Heart right ventricle (tissue), 16 donors: ENCODE measurements at places on chromosomes 7 and 10. TPM values are rescaled to one million over a fixed set of nuclear protein-coding genes. Genes with fewer than 3 reads are reported as not detected.

- no peak for DNase-seq
Measured at GRCh38 chr7:302054-302992, 12.4 kb downstream of the FOXL3 start.

DNA sequence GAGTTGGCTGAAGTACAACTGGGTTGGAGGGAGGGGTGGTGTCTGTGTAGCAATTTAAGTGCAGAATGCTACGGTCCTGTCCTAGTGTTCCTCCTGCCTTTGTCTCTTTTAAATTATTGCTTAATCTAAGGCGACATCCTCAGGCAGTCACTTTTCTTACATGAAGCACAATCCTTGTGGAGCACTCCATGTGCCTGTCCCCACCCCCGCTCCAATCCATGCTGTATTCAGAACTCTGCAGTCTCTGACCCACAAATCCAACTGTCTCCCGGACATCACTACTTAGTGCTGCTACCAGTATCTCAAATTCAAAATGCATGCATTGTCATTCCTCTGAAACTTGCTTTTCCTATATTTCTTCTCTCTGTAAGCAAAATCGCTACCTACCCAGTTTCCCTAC, 91.4 kb upstream of the FAM133B start:
- no peak for DNase-seq

DNA sequence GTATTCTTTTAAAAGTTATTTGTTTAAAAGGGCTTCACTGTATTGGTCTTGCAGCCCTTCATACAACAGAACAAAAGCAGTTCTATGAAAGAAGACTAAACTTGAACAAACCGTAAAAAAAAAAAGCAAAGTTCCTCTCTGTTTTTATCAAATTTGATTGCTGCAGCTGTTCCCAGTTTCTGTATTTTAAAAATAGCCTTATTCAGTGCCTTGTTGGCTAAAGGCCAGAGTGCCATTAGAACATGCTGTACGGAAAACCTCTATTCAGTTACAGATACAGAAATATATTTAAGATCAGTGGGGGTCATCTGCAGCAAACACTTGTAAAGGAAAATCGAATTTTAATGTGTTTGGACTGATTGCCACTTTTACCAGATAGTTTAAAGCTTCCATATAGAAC, 207.8 kb upstream of the ETV1 start:
- no peak for DNase-seq

DNA sequence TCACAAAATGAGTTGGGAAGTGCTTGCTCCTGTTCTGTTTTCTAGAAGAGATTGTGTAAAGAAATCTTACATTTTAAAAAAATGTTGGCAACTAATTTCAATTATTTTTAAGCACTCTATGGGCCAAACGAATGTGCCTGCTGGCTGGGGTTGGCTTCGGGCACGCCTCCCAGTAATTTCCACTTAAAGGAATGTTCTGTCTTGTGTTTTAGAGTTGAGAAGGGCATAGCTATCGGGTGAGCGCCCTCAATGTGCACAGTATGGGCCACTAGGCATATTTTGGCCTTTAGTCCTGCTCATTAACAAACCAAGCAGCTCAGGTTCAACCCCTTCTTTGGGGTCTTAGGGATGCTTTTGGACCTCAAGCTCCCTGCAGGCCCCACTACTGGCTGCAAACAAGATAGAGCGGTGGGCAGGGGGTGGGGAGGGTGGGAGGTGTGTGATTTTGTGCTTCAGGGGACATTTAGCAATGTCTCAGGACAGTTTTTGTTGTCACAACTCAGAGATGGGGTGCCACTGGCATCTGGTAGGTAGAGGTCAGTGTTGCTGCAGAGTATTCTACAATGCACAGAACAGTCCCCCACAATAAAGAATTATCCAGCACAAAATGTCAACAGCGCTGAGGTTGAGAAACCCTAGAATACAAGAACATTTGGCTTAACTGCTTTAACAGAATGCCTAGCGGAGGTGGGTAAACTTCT, 40.7 kb downstream of the TACC2 start:
- DNase-seq = peak; percentile 30

TDRD1 gene
- total RNA-seq = 1.9 TPM

PYROXD2 gene
- total RNA-seq = 15.3 TPM

- DNase-seq = no peak
Measured at GRCh38 chr10:43686414-43686813, 37.7 kb upstream of the ZNF32 start.

SPDYE5 gene
- not detected for total RNA-seq

DNA sequence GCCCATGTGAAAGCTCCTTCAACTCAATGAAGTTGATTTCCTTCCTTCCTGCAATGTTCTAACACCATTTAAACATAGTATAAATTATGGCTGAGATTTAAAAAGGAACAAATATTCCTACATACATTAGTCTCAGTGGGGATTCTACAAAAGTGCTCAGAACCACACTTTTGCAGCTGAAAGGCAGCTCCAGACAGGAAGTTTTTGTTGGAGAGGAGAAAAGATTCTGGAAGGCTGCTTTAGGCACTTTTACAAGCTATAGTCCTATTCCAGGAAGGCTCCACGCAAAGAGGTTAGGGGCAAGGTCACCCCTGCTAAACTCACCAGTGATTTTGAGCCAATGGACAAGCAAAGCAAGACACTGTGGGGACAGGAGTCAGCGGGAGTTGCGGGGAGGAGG, 179.2 kb upstream of the CDCA7L start:
- DNase-seq = no peak

DNA sequence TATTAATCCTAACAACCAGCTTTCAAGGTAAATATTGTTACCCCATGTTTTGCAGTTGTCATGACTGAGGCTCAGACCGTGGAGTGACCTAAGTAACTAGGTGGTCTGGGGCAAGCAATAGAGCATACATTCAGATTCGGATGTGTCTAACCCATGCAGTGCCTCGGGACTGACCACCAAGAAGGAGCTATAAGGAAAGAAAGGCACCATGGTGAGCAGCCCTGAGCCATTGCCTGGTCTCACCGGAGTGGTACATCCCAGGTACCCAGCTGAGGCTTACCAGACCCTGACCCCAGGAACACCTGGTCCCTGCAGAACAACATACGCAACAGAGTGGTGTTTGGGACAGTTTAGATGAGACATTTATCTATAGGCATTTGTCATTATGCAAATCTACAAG, 175.5 kb upstream of the ZMIZ1 start:
- no peak for DNase-seq

GRCh38 chr7:129989466-129989865, 36.7 kb upstream of the UBE2H start:
- DNase-seq = no peak

DNA sequence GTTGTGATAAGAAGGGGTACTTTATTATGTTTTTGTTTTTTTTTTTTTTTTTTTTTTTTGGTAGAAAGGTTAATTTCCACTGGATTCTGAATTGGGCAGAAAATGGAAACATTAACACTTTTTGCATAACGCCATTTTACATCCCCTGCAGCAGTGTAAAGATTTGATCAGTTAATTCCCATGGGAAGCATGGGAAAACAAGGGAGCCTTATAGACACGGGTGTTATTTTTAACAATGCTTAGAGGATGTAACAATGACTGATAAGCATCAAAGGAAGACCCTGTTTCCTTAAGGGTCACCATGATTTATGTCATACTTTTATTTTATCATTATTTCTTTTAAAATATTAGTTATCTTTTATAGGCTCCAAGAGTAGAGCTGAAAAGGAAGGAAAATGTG, 140.2 kb downstream of the CDK14 start:
- DNase-seq = no peak

DNA sequence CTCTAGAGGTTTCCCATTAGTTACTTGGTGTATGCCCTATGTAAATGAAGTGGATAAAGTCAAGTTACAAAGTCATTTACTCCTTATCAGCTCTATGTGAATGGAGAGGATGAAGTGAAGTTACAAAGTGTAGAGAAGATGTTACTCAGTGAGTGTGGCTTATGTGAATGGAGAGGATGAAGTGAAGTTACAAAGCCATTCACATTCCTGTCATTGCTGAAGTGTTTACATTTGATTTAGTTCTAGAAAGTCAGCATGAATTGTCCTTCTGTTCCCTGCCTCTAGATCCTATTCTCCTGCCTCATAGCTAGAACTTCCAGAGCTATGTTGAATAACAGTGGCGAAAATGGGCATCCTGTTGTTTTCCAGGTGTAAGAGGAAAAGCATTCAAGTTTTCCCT, 880.1 kb downstream of the DNAJB9 start:
- DNase-seq = no peak

DNA sequence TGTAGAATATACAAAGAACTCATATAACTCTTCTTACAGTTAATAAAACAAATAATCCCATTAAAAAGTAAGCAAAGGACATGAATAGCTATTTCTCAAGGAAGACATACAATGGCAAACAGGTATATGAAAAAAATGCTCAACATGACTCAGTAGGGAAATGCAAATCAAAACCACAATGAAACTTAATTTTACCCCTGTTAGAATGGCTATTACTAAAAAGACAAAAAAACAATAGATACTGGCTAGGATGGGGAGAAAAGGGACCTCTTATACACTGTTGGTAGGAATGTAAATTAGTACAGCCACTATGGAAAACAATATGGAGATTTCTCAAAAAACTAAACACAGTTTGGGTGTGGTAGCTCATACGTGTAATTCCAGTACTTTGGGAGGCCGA, 37.8 kb downstream of the HERPUD2 start:
- DNase-seq = no peak

- DNase-seq = no peak
Measured at GRCh38 chr10:44069573-44069972, 315.3 kb downstream of the CXCL12 start.

DNA sequence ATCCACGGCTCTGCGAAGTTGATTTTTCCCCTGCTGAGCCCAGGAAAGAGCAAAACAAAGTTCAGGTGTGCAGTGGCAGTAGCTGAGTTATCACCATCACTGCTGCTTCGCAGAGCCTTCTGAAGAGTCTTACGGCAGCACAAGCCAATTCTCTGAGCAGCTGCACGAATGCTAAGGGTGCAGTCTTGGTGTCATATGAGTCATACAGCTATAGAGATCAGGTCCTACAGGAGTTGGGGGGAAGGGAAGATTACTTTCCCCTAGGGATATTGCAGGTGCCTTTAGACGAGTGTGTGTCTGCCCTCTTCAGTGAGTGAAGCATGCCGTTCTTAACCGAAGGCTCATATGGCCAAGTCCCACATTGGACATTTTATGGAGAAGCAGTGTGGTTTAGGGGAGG, 227.8 kb downstream of the CELF2 start:
- DNase-seq = no peak

TRIM73 gene
- total RNA-seq = 2.1 TPM

TLL2 gene
- 5.1 TPM for total RNA-seq

DNA sequence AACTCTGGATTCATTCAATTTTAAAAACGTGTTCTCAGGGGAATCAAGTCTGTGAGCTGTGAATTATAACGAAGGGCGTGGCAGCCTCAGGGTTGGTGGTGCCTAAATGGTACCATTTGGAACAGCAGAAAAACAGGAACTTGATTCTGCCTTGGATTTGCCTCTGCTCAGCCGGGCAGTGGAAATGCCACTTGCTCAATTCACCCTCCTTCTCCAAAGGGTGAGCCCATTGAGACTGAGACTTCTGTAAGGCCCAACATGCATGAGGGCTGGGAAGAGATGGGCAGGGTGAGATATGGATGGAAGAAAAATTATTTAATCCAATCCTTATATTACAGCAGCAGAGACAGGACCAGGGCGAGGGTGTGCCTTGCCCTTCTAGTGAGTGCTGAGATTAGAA, 107.1 kb upstream of the HABP2 start:
- no peak for DNase-seq

MGAM2 gene
- not detected for total RNA-seq

- no peak for DNase-seq
Measured at GRCh38 chr10:105075031-105075430, 433.9 kb downstream of the SORCS3 start.

- no peak for DNase-seq
Measured at GRCh38 chr7:30224511-30225062, 59.8 kb upstream of the ZNRF2 start.

- no peak for DNase-seq
Measured at GRCh38 chr7:31059551-31059950, 7.4 kb downstream of the ADCYAP1R1 start.

DNA sequence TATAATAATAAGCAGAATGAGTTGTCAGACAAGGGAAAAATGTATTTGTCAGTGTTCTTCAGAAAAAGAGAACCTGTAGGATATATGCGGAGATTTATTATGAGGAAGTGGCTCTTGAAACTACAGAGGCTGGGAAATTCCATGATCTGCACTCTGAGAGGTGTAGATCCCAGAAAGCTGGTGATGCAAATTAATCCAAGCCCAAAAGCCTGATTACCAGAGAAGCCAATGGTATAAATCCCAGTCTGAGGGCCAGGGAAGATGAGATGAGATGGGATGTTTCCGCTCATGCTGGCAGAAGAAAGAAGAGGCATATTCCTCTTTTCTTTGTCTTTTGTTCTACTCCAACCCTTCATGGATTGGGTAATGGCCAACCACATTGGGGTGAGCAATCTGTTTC, 732.8 kb upstream of the IGFBP3 start:
- DNase-seq = no peak

CACUL1 gene
- total RNA-seq = 32.6 TPM

DNA sequence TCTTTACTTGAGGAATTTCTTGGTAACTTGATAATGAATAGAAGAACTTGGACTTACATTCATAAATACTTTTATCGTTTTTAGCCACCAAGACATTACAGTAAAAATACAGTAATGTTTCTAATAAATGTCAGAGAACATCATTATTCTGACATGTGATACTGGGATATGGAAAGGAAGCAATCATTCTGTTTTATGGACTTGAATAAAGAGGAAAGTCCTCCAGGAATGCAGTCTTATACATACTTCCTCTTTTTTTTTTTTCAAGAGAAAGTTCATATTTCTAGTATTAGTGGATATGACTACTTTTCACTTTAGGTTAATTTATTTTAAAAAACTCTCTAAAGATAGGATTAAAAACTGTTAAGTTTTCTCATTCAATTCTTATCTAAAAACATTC, 220.0 kb upstream of the SEMA3C start:
- no peak for DNase-seq

PON1 gene
- total RNA-seq = not detected
